Muscle of back (tissue), 13 donors: ENCODE measurements at places on chromosomes 1 and 21.

DNA sequence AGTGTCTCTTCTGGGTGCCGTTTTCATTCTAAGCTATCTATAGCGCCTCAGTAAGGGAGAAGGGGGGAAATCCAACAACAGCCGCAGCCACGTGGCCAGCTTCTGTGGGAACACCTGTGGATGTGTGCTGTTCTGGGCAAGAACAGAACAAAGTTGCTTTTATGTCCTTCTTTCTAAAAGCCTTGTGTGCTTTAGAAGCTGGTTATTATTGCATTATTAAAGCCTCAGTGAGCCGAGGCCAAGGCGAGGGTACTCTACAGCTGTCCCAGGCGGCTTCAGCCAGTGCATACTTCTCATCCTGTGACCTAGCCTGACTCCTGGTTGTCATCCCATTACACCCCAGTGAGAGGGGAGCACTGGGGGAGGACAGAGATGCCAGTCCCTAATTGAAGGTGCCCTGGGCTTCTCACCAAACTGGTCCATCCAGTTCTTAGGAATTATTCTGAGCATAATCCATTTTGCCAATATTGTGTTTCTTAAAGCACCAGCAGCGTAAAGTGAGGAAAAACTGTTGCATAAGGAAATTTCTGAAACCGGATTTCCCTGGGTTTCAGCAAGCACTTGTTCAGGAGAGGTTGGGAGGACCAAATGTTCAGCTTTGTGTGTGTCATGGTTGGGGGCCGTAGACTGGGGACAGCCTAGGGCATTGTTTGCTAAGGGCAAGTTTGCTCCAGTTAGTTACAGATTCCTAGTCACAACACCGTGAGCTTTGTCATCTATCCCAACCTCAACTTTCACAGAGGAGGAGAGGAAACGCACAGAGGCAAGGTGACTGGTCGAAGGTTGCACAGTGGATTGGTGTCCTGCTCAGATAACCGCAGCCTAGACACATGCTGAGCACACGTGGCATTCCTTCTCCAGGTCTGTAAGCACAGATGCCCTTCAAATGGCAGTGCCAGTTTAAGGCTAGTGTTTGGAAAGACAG is 61.0 kb upstream of the ATP1A1 start:
- DNase-seq, result no peak

- no peak for DNase-seq
Measured at GRCh38 chr1:204738506-204738905, 53.0 kb upstream of the LRRN2 start.

DNA sequence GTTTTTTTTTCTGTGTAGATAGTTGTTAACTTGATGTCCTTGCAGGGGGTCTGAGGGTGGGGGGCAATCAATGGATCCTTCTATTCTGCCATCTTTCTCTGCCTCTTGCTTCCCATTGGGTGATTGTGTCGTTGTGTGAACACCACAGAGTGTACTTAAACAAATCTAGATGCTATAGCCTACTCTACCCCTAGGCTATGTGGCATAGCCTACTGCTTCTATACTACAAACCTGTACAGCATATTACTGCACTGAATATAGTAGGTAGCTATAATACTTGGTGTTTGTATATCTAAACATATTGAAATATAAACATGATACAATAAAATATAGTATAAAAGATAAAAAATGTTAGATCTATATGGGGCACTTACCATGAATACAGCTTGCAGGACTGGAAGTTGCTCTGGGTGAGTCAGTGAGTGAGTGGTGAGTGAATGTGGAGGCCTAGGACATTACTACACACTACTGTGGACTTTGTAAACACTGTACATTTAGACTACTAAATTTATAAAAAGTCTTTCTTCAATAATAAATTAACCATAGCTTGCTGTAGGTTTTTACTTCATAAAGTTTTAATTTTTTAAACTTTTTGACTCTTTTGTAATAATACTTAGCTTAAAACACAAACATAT is 105.4 kb downstream of the CENPF start:
- DNase-seq, result no peak

GRCh38 chr1:151986501-151987190 is 7.0 kb downstream of the S100A10 start:
- DNase-seq, result no peak

GRCh38 chr1:55474168-55474786 is 259.1 kb upstream of the USP24 start:
- no peak for DNase-seq

GRCh38 chr1:89295187-89295586 is 22.5 kb upstream of the GBP5 start:
- DNase-seq, result no peak

DNA sequence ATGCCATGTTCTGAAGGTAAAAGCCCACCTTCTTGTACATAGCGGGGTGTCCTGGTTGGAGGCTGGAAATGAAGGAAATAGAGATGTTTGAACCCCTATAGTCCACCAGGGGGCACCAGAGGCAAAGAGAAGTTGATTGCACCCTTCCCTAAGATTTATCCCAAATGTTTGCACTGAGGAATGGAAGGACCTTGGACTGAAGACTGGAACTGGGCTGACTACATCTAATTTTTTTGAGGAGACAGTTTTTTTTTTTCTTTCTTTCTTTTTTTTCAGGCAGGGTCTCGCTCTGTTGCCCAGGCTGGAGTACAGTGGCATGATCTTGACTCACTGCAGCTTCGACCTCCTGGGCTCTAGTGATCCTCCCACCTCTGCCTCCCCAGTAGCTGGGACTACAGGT is 55.3 kb upstream of the EIF4G3 start:
- peak; percentile 81 for DNase-seq

- DNase-seq, result no peak
Measured at GRCh38 chr1:218718206-218718605, 373.1 kb downstream of the TGFB2 start.

GRCh38 chr1:233938476-233938875 is 34.0 kb downstream of the SLC35F3 start:
- DNase-seq, result no peak

- no peak for DNase-seq
Measured at GRCh38 chr1:11862890-11863289, 4.1 kb upstream of the NPPB start.

- DNase-seq, result peak; percentile 85
Measured at GRCh38 chr1:186188004-186188539, 187.0 kb downstream of the TPR start.

- DNase-seq, result no peak
Measured at GRCh38 chr1:202203238-202204039, 9.8 kb downstream of the LGR6 start.

DNA sequence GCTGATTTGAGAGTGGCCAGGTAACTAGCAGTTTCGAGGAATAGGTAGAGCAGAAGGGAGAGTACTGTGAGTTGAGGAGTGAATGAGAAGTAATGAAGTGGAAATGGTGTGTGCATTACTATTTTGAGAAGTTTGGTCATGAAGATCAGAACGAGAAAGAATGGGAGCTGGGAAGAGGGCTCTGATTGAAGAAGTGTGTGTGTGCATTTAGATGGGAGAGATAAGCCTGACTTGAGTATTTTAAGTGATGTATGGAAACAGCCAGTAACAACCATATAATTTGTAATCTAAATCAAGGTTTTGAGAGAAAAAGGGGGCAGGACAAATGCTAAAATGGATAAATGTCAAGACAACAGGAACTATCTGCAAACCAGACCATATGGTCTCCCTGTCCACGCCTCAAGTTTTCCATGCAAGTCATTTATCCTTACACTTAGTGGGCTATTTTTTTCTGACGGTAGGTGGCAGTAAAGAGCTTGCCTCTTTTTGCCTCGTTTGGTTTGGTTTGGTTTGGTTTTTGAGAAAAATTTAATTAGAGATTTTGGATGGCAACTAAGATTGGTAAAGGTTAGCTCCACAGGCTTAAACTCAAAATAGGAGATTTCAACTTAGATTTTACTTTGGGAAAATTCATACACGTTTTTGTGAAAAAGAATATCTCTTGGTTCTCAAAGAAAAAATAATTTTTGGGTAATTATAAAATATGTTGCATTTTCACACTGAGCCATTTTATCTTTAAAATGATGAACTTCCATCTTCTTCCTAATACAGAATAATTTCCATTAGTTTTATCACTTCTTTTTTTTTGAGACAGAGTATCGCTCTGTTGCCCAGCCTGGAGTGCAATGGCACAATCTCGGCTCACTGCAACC is 9.5 kb upstream of the B3GALNT2 start:
- peak; percentile 70 for DNase-seq

- DNase-seq, result no peak
Measured at GRCh38 chr1:24594328-24594598, 38.4 kb downstream of the NCMAP start.

GRCh38 chr1:26110731-26111529 is 694 bp upstream of the PDIK1L start:
- peak; percentile 91 for DNase-seq

GRCh38 chr1:28111157-28111556 is 22.7 kb upstream of the EYA3 start:
- DNase-seq, result no peak

- no peak for DNase-seq
Measured at GRCh38 chr1:69846267-69846666, 278.5 kb downstream of the LRRC7 start.

- no peak for DNase-seq
Measured at GRCh38 chr1:244854865-244855578, 9.3 kb downstream of the HNRNPU start.

DNA sequence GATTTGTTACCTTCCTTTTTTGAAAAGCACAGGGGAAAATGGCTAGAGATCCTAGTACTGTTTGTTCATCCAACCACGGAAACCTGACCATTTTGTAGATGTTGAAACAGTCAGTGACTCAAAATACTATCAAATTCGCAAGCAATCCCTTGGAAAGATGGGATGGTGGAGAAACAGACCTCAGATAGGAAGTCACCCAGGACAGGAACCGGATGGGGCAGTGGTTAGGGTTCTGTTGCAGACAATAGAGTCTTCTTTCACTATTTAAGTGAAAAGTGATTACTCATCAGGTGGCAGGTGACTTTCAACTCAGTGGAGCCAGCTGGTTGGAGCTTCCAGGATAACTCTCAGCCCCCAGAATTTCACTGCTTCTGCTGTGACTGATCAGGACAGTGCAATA is 17.0 kb downstream of the LHX4 start:
- DNase-seq, result no peak
